ENCODE measurements at places on chromosomes 3 and 15.

DNA sequence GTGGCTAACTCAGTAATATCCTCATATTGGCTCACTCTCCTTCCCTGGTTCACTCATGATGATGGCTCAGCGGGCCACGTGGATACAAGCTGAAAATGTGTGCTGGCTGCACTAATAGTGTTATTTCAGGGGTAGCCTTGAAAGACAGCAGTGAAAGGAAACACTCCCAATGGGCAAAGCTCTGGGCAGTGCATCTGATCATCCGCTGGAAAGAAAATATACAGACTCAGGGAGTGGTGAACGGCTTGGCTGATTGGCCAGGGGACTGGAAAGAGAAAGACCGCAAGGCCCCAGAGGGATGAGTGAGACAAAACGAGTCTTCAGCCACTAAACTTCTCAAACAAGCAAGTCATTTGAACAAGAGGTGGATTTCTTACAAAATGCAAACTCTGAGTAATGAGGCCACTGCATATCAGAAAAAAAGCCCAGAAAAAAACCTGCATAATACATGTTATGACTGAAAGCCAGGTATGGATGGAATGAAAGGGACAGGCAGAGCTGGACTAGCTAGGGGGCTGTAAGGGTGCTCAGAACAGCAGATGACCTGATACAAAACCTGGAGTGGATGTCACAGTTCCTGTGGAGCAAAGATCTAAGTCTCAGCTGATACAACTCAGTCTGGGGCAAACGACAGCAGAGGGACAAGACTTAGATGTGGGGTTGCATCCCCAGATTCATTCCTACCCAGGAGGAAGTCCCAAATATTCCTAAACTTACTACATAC is 33.3 kb downstream of the CMTM6 start:
- DNase-seq = no peak

- DNase-seq = no peak
Observed at GRCh38 chr3:45437383-45437782, 49.0 kb downstream of the LARS2 start.

DNA sequence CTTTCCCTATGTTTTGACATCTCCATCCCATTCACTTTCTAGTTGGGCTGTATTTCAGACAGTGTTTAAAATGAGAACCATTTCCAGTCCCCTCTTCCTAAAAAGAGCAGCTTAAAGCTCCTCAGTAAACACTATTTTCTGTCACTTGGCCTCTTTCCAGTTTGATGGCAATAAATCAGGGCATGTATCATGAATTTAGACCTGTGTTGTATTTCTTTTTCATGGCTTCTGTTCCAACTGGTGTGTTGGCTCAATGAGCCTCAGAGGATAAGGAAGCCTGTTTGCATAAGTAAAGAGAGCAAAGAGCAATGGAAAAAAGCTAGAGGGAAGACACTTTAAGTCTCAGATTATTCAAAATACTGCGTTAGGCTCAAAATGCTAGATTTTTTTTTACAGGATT is 7.2 kb downstream of the CCDC80 start:
- DNase-seq = no peak

- DNase-seq = no peak
Observed at GRCh38 chr15:68572921-68573320, 5.9 kb upstream of the CORO2B start.

DNA sequence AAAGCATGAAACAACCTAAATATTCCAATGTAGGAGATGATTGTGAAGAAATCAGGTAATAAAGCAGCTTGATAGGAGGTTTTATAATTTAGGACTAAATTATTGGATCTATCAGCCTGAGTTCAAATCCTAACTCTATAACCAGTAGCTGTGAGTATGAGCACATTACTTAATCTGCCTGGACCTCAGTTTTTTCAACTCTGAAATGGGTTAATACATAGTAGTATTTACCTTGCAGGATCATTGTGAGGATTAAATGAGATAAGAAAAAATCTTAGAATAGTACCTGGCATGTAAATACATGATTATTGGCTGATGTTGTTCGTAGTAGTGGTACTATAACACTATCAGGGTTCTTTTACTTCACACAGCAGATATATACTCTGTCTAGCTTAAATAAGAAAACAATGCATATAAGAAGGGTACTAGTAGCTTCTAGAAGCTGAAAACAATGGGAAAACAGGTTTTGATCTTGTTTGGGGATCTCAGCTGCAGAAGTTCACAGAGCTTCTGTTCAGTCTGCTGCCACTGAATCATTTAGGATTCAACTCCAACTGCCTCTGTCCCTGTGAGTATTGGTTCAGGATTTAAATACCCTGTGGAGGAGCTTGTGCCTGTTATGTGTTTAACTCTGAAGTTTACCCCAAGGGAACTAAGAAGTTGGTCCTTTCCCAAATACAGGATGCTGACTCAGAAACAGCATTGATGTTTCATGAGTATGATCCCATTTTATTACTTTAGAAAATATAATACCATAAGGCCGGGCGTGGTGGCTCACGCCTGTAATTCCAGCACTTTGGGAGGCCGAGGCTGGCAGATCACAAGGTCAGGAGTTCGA is 34.2 kb downstream of the KAT2B start:
- no peak for DNase-seq

- DNase-seq = no peak
Observed at GRCh38 chr3:9146367-9147071, 102.9 kb downstream of the SRGAP3 start.

- no peak for DNase-seq
Observed at GRCh38 chr15:60299452-60300047, 98.2 kb downstream of the ANXA2 start.

Measured in hematopoietic multipotent progenitor cell treated with erythropoietin and hydrocortisone succinate and interleukin-3 and kit ligand, for 8 days (in vitro differentiated cells).